ENCODE measurements at places on chromosomes 1 and 21.
A peak's percentile ranks its signal among the peaks of the same experiment; 100 is the strongest.

DNA sequence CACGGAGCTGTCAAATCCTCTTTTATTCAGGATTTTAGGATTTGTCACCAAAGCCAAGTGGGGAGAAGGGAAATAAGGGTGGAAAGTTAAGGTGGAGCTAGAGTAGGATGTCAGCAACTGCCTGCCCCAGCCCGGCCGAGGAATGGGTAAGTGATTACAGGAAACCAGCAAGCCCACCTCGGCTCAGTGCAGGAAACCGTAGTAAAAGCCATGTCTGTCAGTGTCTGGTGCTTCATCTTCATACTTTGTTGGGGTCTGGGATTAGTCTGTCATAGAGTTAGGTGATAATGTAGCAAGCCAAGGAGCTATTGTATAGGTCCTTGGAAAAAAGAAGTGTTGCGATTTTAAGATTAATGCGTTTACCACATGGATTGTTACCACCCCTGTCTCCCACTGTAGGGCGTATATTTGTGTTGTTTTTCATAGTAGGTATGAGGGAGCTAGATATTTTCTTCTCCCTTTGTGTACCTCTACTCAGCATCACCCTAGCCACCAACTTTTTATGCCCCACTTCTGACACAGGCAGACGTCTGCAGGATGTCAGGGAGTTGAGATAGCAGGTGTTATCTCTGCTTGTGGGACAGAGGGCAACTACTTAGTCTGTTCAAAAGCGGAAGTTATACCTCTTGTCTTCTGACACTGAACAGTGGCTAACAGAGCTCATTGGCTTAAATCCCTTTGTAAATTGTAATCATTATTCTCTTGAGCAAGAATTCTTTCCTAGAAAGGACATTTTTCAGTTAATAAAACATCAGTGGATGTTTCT lies 253.7 kb downstream of the HHAT start:
- no peak for DNase-seq

- no peak for DNase-seq
Observed at GRCh38 chr1:38424677-38425076, 378.1 kb upstream of the POU3F1 start.

DNA sequence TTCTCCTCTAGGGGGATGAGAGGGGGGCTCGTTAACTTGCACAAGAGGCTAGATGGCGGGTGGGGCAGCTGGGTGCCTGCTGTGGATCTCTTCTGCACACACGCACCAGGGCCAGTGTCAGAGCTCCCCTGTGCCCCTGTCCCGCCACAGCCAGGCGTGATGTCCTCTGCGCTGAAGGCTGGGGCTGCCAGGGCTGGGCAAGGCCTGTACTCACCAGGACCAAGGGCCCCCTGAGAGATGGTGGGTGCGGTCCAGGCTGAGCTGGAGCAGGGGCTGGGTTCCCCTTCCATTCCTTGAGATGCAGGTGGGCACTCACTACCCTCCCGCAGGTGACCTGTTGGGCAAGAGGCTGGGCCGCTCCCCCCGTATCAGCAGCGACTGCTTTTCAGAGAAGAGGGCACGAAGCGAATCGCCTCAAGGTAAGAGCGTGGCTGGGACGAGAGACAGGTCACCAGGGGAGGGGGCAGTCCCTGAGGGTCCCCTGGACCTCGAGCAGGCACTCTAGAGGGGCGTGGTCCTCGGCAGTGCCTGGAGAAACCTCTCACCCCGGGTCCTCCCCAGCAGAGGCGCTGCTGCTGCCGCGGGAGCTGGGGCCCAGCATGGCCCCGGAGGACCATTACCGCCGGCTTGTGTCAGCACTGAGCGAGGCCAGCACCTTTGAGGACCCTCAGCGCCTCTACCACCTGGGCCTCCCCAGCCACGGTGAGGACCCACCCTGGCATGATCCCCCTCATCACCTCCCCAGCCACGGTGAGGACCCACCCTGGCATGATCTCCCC lies 15.2 kb downstream of the SAMD11 start:
- no peak for DNase-seq

GRCh38 chr1:41467673-41468072 lies 16.8 kb downstream of the EDN2 start:
- no peak for DNase-seq

DNA sequence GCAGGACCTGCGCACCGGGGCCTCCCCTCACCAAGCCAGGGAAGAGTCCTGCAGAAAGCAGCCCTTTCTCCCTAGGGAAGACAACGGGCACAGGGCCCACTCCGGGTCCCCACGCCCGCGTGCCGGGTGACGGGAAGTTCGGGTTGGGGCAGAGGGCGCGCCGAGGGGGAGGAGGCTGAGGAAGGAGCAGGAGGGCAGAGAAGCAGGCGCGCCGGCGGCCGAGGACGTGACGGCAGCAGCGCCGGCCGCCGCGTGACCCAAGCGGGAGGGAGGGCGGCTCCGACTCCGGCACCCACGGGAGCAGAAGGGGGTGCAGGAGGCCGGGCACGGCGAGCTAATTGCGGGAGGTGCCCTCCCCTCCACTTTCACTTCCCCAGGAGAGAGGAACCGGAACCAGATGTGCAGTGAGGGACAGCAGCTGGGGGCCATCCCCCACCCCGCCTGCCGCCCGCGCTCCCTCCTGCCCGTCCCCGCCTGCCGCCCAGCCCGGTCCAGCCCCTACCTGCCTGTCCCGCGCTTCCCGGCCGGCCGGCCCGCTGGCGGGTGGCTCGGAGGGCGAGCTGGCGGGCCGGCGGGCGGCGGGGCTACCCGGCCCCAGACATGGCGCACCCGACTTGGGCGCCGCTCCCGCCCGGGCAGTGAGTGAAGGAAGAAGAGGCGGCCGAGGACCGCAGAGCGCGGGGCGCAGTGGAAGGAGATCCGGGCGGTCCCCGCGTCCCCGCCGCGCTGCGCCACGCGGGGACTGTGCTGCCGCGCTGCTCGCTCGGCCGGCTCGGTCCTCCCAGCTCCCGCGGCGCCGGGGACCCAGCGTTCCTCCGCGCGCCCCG lies 510 bp downstream of the DENND4B start:
- DNase-seq = peak; percentile 90

DNA sequence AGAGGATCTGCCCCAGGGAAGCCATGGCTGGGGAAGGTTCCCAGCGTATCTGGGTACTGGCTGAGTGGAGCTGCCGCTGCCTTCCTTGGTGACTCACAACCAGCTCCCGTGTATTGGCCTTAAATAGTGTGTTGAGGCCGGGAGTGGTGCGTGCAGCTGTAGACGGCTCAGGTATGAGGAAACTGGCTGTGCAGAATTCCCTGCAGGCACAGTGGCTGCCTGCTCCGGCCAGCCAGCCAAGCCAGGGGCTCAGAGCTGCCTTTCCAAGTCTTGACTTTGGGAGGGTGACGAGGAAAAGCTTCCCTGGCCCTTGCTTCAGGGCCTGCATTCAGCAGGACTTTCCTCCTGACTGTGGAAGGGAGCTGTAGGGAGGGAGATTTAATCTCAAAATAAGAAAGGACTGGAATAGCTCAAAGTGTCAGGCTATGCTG lies at the start of gene VTCN1:
TSS of gene VTCN1 (minus strand) at position 97 of the 431 bp plus-strand sequence. CDS start at position 25, 72 bp downstream.
- DNase-seq = no peak

GRCh38 chr21:45892916-45893739 lies 88.4 kb upstream of the COL6A1 start:
- no peak for DNase-seq

- DNase-seq = peak; percentile 80
Observed at GRCh38 chr1:54275349-54275748, 75.4 kb downstream of the MRPL37 start.

All from AG20443 (cell line).